Neural crest cell (in vitro differentiated cells): ENCODE measurements at places on chromosomes 13 and 19.

DNA sequence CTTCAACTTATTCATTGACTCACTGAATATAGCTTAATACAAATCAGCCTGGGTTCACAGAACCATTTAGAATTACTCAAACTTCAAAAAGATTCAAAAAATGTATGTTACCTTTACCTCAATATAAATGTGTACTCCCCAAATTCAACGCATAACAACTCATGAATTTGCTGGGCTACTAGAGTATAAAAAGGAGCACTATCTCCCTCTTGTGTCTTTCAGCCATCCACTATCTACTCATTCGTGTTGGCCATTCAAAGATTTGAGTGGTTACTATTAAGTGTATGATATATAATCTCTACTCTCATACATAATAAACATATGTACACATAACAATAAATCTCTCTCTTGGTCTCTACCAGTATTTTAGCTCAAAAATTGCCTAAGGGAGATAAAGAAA is 20.3 kb downstream of the INTS6 start:
- DNase-seq: no peak
- no peaks in the 10 kb centered on the region for H3K4me1 ChIP-seq
- no peak overlapping the region for H3K27ac ChIP-seq
- peaks cover 9% of the 10 kb centered on the region for H3K36me3 ChIP-seq

GRCh38 chr19:42313096-42313839 is at the start of gene TMEM145:
Gene TMEM145 (plus strand): TSS chr19:42313309. CDS start chr19:42313377, 68 bp downstream.
- H3K36me3 ChIP-seq: no peaks in the 10 kb centered on the region
- no peak within 1 kb of the TSS for H3K27ac ChIP-seq
- peak; percentile 49 for DNase-seq
- peaks cover 27% of the 10 kb centered on the region for H3K4me1 ChIP-seq

- H3K4me3 ChIP-seq: no peak overlapping the region
- DNase-seq: no peak
- no peaks in the 10 kb centered on the region for H3K27me3 ChIP-seq
- no peaks in the 10 kb centered on the region for H3K36me3 ChIP-seq
- H3K27ac ChIP-seq: no peak overlapping the region
- peaks cover 33% of the 10 kb centered on the region for H3K4me1 ChIP-seq
Observed at GRCh38 chr13:24007979-24008620, 110.8 kb upstream of the C1QTNF9B start.

GRCh38 chr19:45820413-45821102 is 5.5 kb upstream of the RSPH6A start:
- H3K4me3 ChIP-seq: peak overlapping the region; percentile 49
- no peak overlapping the region for H3K27ac ChIP-seq
- DNase-seq: no peak
- peaks cover 3% of the 10 kb centered on the region for H3K27me3 ChIP-seq

DNA sequence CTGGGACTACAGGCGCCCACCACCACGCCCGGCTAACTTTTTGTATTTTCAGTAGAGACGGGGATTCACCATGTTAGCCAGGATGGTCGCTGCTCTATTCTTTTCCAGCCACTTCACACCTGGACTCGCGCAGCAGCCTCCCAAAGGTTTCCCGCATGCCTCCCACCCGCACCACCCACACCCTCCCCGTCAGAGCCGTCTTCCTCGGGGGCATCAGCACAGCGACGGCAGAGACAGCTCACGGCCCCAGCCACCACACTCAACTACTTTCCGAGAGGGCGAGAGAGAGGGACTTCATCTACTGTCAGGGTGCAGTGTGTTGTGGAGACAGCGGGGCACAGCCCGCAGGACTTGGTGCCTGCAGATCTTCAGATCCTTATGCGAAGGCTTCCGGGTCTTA is 5.6 kb downstream of the ZNF787 start:
- H3K4me3 ChIP-seq: no peak overlapping the region
- no peak overlapping the region for H3K27ac ChIP-seq
- H3K4me1 ChIP-seq: peaks cover 55% of the 10 kb centered on the region
- no peak for DNase-seq
- H3K27me3 ChIP-seq: no peaks in the 10 kb centered on the region

- H3K36me3 ChIP-seq: peaks cover 10% of the 10 kb centered on the region
- no peak for DNase-seq
- no peak overlapping the region for H3K4me3 ChIP-seq
- no peaks in the 10 kb centered on the region for H3K27me3 ChIP-seq
- peak overlapping the region; percentile 76 for H3K27ac ChIP-seq
Observed at GRCh38 chr13:98556968-98557631, 19.8 kb downstream of the STK24 start.

- H3K27ac ChIP-seq: no peak overlapping the region
- H3K4me1 ChIP-seq: peaks cover 11% of the 10 kb centered on the region
- H3K36me3 ChIP-seq: peaks cover 22% of the 10 kb centered on the region
- H3K4me3 ChIP-seq: no peak overlapping the region
- no peak for DNase-seq
Observed at GRCh38 chr13:79966059-79966458, 374.9 kb downstream of the SPRY2 start.

- H3K27me3 ChIP-seq: no peaks in the 10 kb centered on the region
- peaks cover 4% of the 10 kb centered on the region for H3K4me1 ChIP-seq
- no peak overlapping the region for H3K4me3 ChIP-seq
- no peak for DNase-seq
- H3K36me3 ChIP-seq: peaks cover 3% of the 10 kb centered on the region
Observed at GRCh38 chr13:37652596-37652995, 54.0 kb upstream of the POSTN start.

DNA sequence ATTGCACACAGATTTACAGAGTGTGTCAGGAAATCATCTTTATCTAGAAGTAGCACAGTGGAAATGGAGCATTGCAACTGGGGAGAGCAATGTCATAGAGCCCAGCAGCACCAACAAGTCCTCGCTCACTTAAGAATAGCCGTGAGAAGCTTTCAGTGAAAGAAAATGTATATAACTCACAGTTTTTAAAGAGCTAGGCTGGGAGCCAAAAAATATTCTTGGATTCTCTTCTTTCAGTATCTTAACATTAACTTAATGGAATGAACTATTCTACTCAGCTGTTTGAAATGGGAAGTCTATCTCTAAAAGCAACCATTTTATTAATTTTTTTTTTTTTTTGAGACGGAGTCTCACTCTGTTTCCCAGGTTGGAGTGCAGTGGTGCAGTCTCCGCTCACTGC is 329.6 kb downstream of the COG6 start:
- H3K4me1 ChIP-seq: peaks cover 17% of the 10 kb centered on the region
- DNase-seq: no peak
- no peak overlapping the region for H3K27ac ChIP-seq
- no peaks in the 10 kb centered on the region for H3K27me3 ChIP-seq
- no peak overlapping the region for H3K4me3 ChIP-seq

DNA sequence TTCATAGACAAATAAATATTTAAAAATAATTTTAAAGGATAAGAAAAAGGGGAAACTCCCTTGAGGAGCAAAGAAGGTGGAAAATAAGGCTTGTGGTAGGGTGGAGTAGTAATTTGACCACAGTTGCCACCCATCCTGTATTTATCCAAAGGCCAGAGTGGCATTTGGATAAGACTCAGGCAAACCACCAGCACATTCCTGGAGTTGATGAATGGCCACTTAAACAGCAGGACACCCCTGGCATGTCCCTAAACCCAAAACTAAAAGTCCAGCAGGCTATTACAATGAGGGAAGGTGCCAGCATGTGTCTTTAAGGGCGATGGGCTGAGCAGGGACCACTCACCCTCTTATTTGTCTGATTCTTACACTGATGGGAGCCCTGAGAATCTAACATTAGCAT is 9.8 kb upstream of the FRY start:
- no peak overlapping the region for H3K27ac ChIP-seq
- H3K4me1 ChIP-seq: peaks cover 26% of the 10 kb centered on the region
- H3K36me3 ChIP-seq: no peaks in the 10 kb centered on the region
- DNase-seq: no peak

GRCh38 chr19:1214862-1215731 is 9.5 kb downstream of the STK11 start:
- no peaks in the 10 kb centered on the region for H3K27me3 ChIP-seq
- H3K4me1 ChIP-seq: peaks cover 24% of the 10 kb centered on the region
- no peak for DNase-seq
- no peak overlapping the region for H3K4me3 ChIP-seq
- H3K36me3 ChIP-seq: peaks cover 2% of the 10 kb centered on the region

DNA sequence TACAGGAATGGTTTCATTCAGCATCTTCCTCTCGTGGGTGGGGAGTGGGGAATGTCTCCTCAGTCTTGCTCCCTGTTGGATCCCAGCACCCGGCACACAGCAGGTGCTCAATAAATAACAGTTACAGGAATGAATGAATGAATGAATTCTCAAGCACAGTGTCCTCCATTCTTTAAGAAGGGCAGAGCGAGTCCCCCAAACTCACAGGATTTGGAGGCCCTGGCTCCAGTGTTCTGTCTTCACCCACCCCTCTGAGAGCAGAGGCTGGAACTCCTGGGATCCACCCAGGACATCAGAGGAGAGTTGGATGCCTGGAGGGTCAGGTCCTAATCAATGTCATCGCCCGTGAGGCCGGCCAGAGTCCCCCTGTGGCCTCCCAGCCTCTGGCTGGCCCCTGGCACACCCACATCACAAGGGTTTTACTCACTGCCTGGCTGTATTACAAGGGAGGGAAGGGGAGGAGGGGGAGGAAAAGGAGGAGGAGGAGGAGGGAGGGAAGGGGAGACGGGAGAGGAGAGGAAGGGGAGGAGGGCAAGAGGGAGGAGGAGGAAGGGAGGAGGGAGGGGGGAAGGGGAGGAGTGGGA is 8.7 kb upstream of the CREB3L3 start:
- DNase-seq: no peak
- no peak overlapping the region for H3K27ac ChIP-seq
- H3K36me3 ChIP-seq: no peaks in the 10 kb centered on the region
- peaks cover 5% of the 10 kb centered on the region for H3K4me1 ChIP-seq
- no peak overlapping the region for H3K4me3 ChIP-seq

- peaks cover 26% of the 10 kb centered on the region for H3K4me1 ChIP-seq
- H3K4me3 ChIP-seq: no peak overlapping the region
- H3K36me3 ChIP-seq: no peaks in the 10 kb centered on the region
- DNase-seq: no peak
Observed at GRCh38 chr13:75165543-75166230, 316.3 kb downstream of the TBC1D4 start.

DNA sequence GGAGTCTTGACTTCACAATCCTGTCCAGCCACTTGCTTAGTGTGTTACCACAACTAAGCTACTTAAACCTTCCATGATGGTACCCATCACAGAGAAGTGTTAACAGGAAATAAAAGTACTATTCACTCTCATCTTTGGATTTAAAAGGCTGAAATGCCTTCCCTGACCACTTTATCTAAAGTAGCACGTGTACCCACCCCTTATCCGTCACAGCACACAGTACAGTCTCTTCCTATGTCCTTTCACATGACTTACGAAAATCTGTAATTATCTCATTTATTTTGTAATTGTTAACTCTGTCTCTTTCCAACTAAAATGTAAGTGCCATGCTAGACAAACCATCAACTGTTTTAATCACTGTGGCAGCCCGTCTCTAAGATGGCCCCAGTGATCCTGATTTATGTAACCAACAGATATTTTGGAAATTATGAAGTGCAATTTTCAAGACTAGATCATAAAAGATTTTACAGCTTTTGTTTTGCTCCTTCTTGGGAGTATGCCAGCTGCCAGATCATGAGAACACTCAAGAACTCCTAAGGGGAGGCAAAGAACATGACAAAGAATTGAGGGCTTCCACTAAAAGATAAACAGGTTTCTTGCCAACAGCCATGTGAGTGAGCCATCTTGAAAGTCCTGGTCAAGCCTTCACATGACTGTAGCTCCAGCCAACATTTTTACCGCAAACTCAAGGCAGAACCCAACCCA is 44.9 kb downstream of the DIAPH3 start:
- H3K27me3 ChIP-seq: no peaks in the 10 kb centered on the region
- DNase-seq: no peak
- no peak overlapping the region for H3K27ac ChIP-seq
- H3K4me1 ChIP-seq: no peaks in the 10 kb centered on the region
- peaks cover 37% of the 10 kb centered on the region for H3K36me3 ChIP-seq

DNA sequence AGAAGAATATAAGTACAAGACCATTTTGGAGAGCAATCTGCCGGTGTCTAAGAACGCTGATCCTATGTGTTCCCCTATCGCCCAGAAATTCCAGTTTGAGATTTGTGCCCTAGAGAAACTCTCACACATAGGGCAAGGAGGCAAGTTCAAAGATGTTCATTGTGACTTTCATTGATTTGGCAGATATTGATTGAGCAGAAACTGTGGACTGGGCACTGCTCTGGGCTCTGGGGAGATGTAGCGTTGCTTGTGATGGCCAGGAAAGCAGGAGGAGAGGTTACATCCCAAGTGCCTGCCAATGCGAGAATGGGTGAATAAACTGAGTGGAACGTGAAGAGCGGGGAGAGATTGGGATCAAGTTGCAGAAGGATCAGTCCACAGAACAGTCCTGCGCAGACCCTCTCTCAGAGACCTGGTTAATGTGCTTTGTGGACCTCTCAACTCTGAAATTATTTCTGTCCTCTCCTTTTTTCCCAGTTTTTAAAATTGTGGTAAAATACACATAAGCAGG is 123.9 kb upstream of the PEG3 start:
- DNase-seq: no peak
- H3K4me1 ChIP-seq: no peaks in the 10 kb centered on the region
- no peak overlapping the region for H3K4me3 ChIP-seq
- no peak overlapping the region for H3K27ac ChIP-seq

DNA sequence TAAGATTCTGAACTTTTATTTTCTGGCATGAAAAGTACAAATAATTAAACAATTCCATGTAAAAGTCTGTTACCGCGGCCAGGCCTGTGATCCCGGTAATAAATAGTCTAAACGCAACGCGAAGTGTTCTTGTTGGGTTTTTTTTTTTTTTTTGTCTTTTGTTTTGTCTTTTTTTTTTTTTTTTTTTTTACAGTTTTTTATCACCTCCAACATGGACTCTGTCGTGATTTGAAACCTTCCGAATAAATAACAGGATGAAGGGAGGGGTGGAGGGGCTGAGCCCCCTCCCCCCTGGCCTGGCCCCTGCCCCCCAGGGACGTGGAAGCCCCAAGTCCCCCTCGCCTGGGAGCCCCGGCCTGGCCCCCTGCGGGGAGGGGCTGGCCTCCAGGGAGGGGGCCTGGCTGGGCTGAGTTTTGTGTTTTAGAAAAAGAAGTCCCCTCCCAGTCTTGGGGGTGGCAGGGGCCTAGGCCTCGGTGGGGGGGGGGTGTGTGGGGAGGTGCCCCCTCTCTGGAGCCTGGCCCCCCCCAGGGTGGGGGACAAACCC is 16.0 kb downstream of the PRKCSH start:
- peaks cover 13% of the 10 kb centered on the region for H3K4me1 ChIP-seq
- no peaks in the 10 kb centered on the region for H3K36me3 ChIP-seq
- DNase-seq: no peak
- no peaks in the 10 kb centered on the region for H3K27me3 ChIP-seq
- no peak overlapping the region for H3K4me3 ChIP-seq

GRCh38 chr13:52896827-52897659 is 48.6 kb upstream of the PCDH8 start:
- H3K36me3 ChIP-seq: no peaks in the 10 kb centered on the region
- peak; percentile 12 for DNase-seq
- peak overlapping the region; percentile 32 for H3K27ac ChIP-seq
- peaks cover 10% of the 10 kb centered on the region for H3K27me3 ChIP-seq
- no peak overlapping the region for H3K4me3 ChIP-seq
- peaks cover 32% of the 10 kb centered on the region for H3K4me1 ChIP-seq
